ENCODE measurements at places on chromosomes 4 and X.

- no peak for DNase-seq
Observed at GRCh38 chr4:79338148-79338547, 12.3 kb upstream of the NAA11 start.

DNA sequence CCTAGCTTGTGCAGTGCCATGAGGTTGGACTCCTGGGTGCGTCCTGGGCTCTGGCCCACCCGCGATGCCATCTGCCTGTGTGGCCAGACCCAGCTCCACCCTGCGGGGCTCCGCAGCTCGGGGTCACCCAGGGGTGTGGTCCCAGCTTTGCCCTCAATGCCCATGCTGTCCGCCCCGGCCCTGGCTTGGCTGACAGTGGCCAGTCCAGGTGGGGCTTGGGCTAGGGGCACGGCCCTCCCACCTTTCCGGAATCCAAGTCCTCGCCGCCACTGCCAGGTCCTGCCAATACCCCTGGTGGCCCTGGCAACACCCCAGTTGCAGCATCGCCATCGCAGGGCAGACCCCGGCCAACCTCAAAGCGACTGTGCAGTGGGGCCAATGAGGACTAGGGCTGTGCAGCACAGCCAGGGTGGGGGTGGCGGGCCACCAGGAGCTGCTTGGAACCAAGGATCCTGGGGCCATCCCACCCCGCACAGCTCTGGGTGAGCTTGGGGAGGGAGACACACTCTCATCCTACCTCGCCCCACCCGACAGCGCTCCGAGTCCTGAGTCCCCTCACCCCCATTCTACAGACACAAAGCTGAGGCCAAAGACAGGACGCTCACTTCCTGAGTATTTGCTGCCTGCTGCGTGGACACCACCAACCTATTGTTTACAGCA, 80.9 kb downstream of the ZNF718 start:
- DNase-seq = no peak

DNA sequence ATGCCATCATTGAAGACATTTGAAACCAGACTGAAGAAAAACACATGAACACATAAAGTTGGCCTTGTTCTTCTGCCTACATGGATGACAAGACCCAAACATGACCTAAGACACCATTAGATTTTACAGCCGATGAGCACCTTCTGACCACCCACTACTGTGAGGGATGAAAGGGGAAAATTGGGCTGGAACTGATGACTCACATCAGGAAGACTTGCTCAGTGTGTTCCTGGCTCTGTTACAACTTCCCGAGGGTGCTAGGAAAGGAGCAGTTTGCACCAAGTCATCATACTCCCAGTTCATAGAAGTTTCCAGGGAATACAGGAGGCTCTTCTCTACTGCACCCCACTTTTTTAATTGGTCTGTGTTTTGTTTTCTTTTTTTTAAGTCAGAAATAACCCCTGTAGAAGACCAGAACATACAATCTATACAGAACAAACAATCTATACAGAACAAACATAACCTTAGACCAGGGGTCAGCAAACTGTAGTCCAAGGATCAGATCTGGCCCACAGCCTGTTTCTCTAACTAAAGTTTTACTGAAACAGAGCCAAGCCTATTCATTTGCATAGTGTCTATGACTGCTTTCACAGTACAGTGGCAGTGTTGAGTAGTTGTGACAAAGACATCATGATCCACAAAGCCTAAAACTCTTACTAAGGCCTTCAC, 25.3 kb downstream of the BTC start:
- DNase-seq = no peak

- DNase-seq = no peak
Observed at GRCh38 chr4:60314416-60314815, 885.7 kb upstream of the ADGRL3 start.

GRCh38 chr4:2082627-2083026, 23.5 kb downstream of the NAT8L start:
- no peak for DNase-seq

Measured in NCI-H2081 treated with DMSO at 0.1 percent for 48 hours (cell line).